NCI-H1436 treated with DMSO at 0.1 percent for 48 hours (cell line): ENCODE measurements at places on chromosomes 11 and 22.

DNA sequence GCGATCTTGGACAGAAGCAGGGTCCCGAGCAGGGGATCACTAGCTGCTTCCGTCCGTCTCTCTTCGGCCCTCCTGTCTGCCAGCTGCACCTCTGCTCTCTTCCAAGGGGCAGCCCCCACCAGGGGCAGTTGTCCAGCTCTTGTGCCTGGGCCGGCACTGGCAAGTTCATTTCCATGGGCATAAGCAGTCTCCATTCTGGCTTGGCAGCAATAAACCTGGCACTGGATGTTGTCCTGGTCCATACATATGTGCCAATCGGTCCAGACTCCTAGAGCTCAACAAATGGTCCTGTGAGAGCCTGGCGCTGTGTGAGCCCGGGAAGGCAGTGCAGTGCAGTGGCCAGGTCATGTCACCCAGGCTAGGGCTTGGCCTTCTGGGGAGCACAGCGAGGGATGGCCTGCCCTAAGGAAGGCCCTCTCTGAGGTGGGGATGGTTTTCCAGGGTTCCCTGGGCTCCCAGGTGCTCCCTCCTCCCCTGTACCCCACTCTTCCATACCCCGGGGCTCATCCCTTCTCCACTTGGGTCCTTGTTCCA, 60.4 kb downstream of the RPS6KA4 start:
- no peak for DNase-seq

DNA sequence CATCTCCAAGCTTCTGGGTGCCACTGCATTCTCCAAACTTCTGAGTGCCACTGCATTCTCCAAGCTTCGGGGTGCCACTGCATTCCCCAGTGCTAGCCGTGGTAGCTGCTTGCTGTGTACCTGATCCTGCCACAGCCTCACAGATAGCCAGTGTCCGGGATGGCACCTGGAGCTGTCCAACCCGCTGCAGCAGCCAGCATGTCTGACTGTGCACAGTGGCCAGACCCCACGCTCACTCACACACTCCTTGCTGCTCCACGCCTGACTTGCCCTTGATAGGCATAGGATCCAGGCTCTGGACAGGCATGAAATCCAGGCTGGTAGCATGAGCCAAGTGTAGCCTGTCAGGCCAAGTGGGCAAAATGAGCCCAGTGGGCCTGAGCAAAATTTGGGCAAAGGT, 465.0 kb downstream of the GUCY1A2 start:
- DNase-seq = no peak

GRCh38 chr22:42314709-42315391, 44.4 kb upstream of the TCF20 start:
- no peak for DNase-seq

GRCh38 chr11:7457211-7457610, 28.1 kb upstream of the OLFML1 start:
- no peak for DNase-seq

GRCh38 chr11:115383431-115383830, 120.8 kb downstream of the CADM1 start:
- DNase-seq = no peak

DNA sequence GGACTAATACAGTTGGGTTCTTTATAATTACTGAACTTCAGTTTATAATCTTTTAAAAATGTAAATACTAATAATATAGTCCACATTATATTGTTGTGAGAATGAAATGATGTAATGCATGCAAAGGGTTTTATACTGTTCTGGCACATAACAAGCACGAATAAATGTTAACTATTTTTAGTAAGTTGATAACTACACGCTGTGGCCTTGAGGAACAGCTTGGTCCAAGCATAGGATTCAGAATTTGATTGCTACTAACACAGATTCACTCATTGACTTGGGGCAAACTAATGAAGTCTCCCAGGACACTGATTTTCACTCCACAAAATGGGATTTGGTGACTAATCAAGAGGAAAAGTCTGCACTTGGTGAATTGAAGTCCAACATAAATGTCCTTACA, 38.3 kb downstream of the KCNA4 start:
- no peak for DNase-seq

GRCh38 chr11:120027546-120028180, 110.2 kb downstream of the TRIM29 start:
- DNase-seq = no peak

- no peak for DNase-seq
These were observed 217.1 kb upstream of the KIRREL3 start for GRCh38 chr11:127217452-127218274.

DNA sequence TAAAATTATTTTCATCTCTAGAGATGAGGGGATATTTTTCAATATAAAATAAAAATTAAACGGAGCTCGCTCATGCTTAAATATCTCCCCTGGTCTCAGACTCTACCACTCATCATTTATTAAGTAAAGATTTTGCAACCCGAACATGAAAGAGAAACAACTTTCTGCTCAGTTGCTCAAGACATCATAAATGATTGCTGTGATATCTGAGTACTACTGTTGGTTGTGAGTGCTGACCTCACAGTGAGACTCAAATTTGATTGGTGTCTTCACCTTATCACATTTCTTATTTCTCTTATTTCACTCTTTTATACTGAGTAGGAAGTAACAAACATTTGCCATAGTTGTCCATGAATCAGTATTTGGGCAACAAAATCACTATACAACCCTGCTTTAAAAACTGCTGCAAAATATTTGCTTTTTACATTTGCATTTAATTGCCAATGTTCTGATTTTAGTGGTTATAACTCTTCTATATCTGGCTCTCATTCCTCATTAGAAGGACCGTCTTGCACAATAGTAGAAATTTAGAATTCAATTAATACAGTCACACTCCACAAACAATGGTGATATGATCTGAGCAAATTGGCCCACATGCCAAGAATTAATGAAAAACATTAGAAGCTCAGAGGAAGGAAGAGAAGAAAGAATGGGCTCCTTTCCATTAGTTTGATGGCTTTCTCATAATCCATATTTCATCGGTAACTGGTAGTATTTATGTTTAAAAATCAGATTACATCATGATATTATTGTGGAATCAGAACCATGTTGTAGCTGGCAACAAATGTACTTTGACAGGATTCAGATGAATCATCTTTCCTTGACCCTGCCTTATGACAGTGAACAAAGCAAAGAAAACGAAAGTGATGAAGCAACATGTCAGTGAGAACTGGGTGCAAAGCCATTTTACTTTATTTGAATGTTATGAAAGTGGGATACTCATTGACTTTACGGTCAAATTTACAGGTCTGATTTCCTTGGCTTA, 973.6 kb upstream of the TENM4 start:
- no peak for DNase-seq

DNA sequence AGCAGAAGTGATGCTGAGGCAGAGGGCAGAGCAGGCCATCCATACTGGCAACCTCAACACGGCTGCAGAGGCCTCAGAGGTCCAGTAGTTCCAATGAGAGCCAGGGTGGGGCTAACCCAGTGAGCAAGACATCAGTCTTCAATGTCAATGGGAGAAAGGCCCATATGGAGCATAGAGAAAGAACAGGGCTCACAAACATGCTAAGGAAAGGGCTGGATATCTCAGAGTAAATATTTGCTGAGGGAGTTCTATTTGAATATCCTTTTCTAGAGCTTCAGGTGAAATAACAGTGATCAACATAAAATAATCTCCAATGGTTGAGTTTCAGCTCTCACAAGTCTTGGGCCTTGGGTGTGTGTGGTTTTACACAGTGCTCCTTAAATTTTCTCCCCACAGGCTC, 50.8 kb upstream of the CCDC90B start:
- no peak for DNase-seq
